ENCODE measurements at places on chromosomes 2 and 18. TPM values are rescaled to one million over a fixed set of nuclear protein-coding genes. Genes with fewer than 3 reads are reported as not detected.

MOCOS gene
- 0.16 TPM for total RNA-seq

E2F6 gene
- total RNA-seq, result 16.8 TPM

LYG1 gene
- total RNA-seq, result 2.0 TPM

GRCh38 chr2:16386031-16386430 lies 279.6 kb downstream of the CYRIA start:
- H3K27me3 ChIP-seq, result no peaks in the 10 kb centered on the region
- no peaks in the 10 kb centered on the region for H3K4me1 ChIP-seq
- H3K27ac ChIP-seq, result no peak overlapping the region
